ENCODE measurements at places on chromosomes 3 and 15.

GRCh38 chr3:55484801-55485791 is 2.0 kb downstream of the WNT5A start:
- DNase-seq = no peak

GRCh38 chr3:188939814-188940572 is 231.8 kb upstream of the TPRG1 start:
- no peak for DNase-seq

GRCh38 chr15:94122516-94122915 is 108.8 kb upstream of the MCTP2 start:
- DNase-seq = no peak

DNA sequence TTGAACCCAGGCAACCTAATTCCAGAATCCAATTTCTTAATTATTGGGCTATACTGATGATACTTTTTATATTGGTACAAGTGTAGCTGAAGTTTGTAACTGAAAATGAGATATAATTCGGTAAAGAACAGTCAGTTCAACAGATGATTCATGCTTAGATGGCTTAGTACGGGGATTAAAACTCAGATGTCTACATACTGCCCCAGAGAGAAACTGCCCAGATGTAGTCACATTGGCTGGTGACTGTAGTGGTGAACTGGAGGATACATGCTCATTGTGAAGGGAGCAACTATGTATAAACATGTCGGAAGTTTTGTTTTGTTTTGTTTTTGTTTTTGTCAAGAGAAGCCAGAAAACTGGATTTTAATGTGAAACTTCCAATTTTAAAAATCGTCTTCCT is 179.6 kb downstream of the ADAMTSL3 start:
- no peak for DNase-seq
